ENCODE measurements at places on chromosomes 11 and 22. TPM values are rescaled to one million over a fixed set of nuclear protein-coding genes. Genes with fewer than 3 reads are reported as not detected.

CRYBB2 gene
- total RNA-seq, result not detected

LYVE1 gene
- total RNA-seq, result 1.2 TPM

VPS26B gene
- 21.4 TPM for total RNA-seq

OR8G5 gene
- not detected for total RNA-seq

NUP98 gene
- 53.7 TPM for total RNA-seq

CENATAC gene
- 11.1 TPM for total RNA-seq
